ENCODE measurements at places on chromosomes 4 and X.

DNA sequence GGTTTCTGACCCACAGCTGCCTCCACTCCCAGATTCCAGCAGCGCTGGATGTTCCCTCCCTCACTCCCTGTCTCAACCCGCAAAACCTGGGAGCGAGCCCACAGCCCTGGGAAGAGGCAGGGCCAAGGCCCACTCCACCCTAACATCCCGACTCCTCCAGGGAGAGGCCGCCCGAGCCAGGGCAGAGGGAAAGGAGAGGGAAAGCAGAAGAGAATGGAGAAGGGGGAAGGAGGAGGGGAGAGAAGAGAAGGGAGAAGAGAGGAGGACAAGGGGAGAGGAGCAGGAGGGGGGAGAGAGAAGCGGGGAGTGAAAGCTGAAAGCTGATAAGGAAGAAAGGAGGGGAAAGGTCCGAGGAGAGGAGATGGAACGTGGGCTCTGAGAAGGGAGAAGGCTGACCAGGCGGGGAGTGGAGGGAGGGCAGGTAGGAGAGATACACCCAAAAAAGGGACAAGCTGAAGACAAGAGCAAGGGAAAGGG, 120.2 kb upstream of the PJA1 start:
- no peak for DNase-seq

GRCh38 chr4:186719925-186720694, 3.5 kb downstream of the FAT1 start:
- DNase-seq: no peak

DNA sequence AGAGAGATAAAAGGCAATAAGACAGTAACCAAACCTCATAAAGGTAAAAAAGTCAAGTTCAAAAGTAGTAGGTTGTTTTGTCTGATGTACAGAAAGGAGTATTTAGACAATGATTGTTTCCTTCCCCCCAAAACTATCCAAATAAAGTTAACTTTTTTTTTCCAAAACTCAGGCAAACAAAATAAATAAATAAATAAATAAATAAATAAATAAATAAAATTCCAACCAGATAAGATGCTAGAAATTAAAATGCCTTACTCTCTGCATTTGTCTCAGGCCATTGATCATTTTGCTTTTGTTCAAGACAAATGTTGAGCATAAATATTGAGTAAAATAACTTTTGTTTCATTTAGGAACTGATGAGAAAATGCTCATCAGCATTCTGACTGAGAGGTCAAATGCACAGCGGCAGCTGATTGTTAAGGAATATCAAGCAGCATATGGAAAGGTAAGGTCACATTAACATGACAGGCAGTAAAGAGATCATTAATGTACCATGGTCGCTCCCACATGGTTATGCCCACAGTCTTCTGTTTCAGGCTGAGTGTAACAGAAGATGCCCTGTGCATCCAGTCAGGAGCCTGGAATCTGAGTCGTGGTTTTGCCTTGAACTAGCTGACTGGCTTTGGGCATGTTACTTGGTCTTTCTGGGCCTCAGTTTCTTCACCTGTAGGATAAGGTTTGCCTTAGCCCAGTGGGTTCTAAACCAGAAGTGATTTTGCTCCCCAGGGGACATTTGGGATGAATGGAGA, 27.3 kb downstream of the ANXA3 start:
- DNase-seq: no peak

GRCh38 chr4:15737255-15737654, 34.4 kb downstream of the BST1 start:
- DNase-seq: no peak

DNA sequence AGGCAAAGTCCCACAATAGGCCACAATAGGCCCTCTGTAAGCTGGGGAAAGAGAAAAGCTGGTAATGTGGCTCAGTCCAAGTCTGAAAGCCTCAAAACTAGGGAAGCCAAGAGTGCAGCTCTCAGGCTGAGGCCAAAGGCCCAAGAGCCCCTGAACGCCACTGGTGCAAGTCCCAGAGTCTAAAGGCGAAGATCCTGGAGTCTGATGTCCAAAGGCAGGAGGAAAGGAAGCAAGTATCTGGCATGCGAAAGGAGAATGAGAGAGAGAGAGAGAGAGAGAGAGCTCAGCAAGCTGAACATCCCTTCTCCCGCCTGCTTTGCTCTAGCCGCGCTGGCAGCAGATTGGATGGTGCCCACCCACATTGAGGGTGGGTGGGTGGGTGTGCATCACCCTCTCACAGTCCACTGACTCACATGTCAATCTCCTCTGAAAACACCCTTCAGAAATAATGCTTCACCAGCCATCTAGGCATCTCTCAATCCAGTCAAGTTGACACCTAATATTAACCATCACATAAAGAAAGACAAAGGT, 30.9 kb upstream of the ELF2 start:
- no peak for DNase-seq

DNA sequence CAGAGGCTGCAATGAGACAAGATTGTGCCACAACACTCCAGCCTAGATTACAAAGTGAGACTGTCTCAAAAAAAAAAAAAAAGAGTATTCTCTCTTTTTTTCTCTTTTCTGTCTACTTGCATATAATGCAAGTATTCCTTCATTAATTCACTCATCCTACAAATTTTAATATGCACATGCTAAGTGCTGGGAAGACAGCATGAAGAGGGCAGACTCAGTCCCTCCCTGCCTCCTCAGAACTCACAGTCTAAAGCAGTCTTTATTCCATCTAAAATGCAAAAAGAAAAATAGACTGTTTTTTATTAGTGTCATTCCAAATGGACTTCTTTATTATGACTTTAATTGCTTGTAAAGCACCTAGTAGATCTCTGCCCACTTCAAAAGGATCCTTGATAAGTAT, 85.6 kb downstream of the NKX6-1 start:
- DNase-seq: no peak

DNA sequence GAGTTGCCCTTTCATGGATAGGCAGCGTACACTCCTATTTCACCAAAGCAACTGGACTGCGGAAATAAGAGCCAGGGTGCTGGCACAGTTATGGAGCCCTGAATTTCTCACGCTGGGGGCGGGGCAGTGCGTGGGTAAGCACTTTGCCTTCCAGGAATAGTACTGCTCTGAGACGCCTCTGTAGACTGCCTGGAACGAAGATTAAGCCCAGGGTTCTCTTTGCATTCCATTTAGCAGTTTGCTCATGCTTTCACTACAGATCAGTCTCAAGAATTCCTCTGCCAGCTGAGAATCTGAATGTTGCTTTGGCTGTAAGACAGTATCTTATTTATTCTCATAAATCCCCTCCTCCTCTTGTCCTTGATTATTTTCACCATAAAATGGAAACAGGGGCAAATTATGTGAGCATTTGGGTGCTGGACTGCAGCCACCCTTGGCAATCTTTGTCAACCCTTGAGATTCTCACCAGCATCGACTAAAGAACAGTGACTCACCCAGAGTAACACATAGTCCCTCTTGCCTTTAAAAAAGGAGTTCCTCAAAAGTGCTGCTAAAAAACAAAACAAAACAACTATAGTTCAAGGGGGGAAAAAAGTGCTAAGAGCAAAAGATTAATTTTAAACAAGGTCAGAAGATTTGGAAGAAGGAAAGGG, 88.9 kb upstream of the CITED1 start:
- DNase-seq: no peak

DNA sequence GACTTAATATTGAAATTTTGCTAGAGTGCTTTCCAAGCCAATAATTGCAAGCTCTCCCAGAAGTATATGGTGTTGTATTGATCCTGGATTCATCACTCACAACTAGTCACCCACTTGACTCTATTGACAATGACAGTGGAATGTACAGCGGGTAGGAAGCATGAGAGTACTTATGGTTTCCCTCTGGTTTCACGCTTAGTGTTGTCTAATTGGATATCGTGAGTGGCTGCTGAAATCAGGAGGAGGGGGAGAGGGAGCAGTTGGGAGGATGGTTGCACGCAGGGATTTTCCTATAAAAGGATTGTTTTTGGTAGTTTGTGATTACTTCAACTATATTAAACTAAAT, 1819.5 kb upstream of the TENM3 start:
- DNase-seq: no peak

- DNase-seq: no peak
These were observed 78.9 kb upstream of the FMR1 start for GRCh38 chrX:147832707-147833348.

DNA sequence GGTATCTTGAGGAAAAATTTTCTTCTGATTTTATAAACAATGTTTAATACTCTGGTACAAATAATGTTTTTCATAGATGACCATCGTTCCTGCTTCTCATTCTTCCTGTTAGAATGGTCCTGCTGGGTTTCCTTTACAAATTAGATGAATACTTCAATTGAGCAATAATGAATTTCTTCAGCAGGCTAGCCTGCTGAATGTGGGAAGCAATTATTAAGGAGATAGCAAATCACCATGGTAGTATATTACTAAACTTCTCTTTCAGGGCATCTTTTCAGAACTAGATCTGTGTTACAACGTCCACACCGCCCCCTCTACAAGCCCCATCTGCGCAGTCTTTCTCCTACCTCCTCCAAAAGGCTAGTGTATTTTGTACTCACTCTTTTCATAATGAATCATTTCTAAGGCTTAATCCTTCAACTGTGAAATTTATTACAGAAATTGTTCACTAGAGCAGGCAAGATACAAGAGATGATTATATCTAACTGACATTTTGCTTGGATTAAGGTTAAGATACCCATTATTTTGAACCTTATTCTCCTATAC, 38.4 kb downstream of the GPRIN3 start:
- no peak for DNase-seq

GRCh38 chrX:323721-324628, 5.4 kb upstream of the GTPBP6 start:
- no peak for DNase-seq

Data from activated effector memory CD4-positive, alpha-beta T cell treated with anti-CD3 and anti-CD28 coated beads, Interleukin-2, amount 50 U/mL, for 16 hours (primary cell).